ENCODE measurements at places on chromosomes 6 and 20.

GRCh38 chr6:154476494-154476893 lies 34.0 kb downstream of the CNKSR3 start:
- no peak for DNase-seq

DNA sequence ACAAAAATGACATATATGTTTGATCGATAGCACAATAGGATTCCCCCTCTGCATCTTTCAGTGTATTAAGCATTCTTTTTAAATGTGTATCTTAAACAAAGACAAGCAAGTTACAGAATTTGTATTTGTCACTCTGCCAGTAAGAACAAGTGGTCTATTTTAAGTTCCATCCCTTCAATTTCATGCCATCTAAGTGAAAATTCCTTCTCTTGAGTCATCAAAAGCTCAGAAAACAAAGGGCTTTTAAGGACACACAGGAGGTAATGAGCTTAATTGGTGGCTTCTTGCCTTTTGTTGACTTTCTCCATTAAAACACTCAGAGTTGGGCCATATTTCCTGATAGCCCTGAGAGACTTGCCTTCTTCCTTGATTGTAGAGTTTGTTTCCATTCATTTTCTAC lies 547.8 kb downstream of the TENT5A start:
- DNase-seq: no peak

DNA sequence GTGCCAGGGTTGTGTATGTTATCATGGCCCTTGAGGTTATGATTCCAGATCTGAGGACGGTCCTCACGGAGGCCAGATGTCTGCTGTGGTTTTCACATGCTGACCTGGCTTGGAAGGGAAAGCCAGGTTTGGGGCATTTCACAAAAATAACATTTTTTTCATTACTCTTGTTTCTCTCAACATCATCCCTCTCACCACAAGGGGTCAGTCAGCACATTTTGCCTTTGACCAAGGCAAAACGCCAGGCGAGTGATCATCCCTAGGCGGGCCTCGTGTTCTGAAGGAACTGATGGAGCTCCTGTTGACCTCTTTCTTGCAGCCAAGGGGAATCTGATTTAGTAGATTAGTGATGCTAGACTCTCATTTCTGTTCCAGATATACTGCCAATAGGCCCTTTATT lies 133.5 kb downstream of the TBC1D7 start:
- DNase-seq: no peak

- DNase-seq: no peak
Measured at GRCh38 chr6:36413489-36414480, 26.3 kb upstream of the ETV7 start.

GRCh38 chr6:123598011-123598410 lies 38.7 kb downstream of the TRDN start:
- no peak for DNase-seq

GRCh38 chr6:15876406-15876805 lies 213.6 kb upstream of the DTNBP1 start:
- DNase-seq: no peak

DNA sequence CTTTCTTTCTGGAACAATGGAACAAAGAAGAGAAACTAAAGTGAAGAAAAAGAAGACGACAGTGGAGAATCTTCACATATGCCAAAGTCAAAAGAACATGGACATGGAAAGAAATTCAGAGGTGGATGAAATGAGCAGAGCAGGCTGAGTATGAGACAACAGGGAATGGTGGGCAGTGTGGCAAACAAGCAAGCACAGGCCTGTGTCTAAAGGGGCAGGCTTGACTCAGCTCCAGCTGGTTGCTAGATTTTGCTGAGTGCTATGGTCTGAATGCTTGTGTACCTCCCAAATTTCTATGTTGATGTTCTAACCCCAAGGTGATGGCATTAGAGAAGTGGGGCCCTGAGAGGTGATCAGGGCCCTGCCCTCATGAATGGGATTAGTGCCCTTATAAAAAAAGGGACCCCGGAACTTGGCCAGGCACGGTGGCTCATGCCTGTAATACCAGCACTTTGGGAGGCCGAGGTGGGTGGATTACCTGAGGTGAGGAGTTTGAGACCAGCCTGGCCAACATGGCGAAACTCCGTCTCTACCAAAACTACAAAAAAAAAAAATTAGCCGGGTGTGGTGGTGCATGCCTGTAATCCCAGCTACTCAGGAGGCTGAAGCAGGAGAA lies 49.6 kb downstream of the ZMYND8 start:
- DNase-seq: no peak

GRCh38 chr6:68197356-68197755 lies 437.7 kb upstream of the ADGRB3 start:
- DNase-seq: no peak

- no peak for DNase-seq
Measured at GRCh38 chr20:34427331-34427730, 64.3 kb downstream of the ITCH start.

DNA sequence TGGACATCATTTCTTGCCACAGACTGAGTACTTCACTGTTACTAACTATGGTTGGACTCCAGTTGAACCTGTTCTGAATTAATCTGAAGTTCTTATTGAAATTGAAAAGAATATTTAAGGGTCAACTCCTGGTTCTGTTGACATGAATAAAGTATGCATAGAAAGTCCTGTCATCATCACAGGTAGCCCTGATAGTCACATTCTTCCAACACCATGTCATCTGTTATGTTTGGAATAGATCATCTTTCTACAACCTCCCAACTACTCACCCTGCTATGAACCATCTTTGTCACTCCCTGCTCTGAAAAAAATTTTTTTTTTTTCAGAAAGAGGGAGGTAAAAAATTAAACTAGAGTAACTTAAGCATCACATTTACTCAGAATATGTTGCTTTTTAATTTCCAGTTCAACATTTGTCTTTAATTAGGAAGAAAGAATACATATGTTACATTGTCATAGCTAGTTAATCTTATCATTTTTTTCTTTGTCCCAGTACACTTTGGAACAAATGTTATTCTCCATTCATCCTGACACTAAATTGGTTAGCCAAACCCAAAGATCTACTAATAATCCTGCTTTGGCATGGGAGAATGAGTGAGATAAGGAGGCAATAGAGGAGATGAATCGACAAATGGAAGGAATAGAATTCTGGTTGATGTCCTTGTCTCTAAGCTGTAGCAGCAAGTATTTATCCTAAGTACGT lies 775.1 kb upstream of the NRSN1 start:
- DNase-seq: no peak

GRCh38 chr20:59603176-59603575 lies 1.2 kb upstream of the PHACTR3 start:
- no peak for DNase-seq

GRCh38 chr20:10842116-10842515 lies 168.3 kb upstream of the JAG1 start:
- no peak for DNase-seq

DNA sequence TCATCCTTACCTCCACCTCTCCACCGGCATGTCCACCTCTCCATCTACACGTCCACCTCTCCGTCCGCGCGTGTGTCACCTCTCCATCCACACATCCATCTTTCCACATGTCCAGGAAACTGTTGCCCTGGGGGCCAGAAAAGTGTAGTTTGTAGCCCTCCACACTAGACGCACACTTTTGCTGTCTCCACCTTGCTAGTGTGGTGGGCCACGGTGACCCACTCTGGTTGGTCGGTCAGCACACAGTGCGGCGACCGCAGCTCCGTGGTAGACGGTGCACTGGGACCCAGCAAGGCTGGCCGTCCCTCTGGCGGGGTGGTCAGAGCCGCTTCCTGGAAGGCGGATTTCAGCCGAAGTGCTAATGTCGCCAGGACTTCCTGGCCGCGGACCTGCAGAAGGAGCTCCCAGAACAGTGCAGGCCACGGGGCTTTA lies 268.6 kb downstream of the DLL1 start:
- DNase-seq: no peak

GRCh38 chr20:56711018-56711417 lies 81.9 kb downstream of the TFAP2C start:
- no peak for DNase-seq

DNA sequence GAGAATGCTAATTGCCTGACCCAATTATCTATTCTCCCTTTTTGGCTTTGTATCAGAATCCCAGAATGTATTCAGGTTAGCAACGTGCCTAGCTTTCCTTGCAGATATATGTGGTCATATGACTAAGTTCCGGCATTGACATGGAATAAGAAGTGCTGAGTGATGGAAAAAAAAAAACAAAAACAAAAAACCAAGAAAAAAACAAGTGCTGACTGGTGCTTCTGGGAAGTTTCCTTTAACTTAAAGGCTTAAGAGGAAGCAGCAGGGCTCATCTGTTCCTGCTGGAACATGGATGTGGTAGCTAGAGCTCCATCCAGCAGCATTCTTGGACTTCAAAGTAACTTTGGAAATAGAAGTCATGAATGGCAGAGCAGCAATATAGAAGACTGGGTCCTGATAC lies 10.4 kb upstream of the RPF2 start:
- DNase-seq: no peak

GRCh38 chr6:14141351-14142062 lies 23.9 kb downstream of the CD83 start:
- DNase-seq: no peak

DNA sequence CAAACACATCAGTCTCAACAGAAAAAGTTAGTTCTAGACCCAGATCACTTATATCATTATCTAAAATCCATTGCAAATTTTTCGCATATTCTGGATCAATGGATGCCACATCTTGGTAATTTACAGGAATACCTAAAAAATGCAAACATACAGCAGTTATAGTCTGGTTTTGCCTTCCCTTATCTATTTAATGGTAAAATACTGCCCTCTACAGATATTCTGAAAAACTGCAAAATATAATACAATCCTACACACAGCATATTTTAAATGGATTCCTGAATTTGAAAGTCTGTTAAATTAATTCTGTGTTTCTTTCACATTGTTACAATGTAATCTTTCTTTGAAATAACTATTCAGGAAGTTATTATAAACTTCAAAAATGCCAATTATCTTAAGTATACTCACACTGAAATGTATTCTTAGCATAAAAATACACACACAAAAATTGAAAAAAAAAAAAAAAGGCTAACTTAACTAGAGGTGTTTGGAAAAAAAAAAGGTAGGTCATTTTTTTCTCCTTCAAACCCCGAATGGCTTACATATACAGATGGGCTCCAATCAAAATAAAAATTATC lies 88.4 kb downstream of the HACE1 start:
- no peak for DNase-seq

- no peak for DNase-seq
Measured at GRCh38 chr6:150672800-150673199, 73.1 kb downstream of the PLEKHG1 start.

- DNase-seq: no peak
Measured at GRCh38 chr6:157229132-157229618, 94.1 kb downstream of the TMEM242 start.

DNA sequence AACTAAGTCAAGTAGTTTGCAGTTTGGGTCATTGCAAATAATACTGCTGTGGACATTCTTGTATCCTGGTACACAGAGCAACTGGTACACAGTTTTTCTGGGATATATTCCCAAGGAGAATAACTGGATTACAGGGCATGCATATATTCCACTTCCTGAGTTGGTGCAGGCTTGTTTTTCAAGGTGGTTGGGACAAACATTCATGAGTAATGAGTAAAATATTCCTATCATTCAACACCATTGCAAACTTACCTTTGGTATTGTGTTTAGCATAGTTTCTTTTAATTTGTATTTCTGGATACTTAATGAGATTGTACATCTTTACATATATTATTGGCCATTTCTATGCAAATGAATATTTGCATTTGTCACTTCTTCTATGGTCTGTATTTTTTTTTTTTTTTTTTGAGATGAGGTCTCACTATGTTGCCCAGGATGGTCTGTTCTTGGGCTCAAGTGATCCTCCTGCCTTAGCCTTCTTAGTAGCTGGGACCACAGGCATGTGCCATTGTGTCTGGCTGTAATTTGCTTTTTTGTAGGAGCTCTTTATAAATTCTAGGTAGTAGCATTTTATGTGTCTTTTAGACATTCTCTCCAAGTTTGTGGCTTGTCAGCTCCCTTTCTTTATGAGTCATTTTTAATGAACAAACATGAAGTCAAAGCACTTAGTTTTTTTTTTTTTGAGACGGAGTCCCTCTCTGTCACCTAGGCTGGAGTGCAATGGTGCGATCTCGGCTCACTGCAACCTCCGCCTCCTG lies 158.7 kb downstream of the SOX4 start:
- DNase-seq: no peak

GRCh38 chr20:17957505-17958363 lies 10.9 kb downstream of the SNX5 start:
- DNase-seq: no peak

DNA sequence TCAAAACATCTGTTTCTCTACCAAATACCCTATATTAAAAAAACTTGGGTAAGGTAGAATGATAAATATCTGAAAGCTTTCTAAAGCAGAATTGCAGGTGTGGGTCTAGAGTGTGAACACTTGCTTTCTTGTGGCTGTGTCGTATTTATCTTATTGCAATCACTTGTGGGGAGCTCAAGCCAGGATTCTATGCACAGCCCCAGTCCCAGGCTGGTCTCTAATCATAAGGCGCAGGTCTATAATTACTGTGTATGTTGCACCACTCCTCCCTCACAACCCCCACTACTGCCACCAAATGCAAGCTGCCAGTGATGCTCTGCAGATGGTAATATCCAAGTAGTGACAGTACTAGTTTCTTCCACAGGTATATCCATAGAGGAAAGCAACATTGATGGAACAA lies 2.2 kb upstream of the E2F3 start:
- DNase-seq: no peak

DNA sequence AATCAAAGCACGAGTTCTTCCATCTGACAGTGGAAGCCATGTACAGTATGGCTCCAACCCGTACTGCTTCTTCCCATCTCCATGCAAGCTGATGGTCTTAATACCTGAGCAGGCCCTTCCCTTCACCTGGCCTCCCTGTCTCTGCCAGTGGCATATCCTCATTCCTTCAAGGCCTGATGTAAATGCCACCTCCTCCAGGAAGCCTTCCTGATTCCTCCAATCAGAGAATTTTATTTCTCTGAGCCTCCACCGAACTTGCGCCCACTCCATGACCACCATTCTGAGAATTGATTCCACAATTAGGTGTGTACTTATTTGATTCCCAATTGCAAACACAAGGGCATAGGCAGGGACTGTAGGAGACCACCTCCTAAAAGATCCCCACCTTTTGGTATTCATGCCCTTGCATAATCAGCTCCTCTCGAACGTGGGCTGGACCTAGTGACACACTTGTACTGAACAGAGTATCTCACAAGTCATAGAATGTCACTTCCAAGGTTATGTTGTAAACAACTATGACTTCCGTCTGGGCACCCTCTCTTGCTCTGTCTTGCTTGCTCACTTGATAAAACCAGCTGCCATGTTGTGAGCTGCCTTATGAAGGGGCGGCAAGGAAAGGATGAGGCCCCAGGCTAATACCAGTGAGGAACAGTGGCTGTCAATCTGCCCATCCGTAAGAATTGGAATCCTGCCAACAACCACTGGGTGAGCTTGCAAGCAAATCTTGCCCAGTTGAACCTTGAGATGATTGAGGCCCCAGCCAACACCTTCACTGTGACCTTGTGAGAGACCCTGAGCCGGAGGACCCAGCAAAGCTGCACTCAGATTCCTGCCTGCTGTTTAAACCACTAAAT lies 38.8 kb downstream of the CPNE5 start:
- DNase-seq: no peak

- DNase-seq: no peak
Measured at GRCh38 chr6:158060455-158061360, 79.0 kb downstream of the SYNJ2 start.

All from stimulated activated CD8-positive, alpha-beta memory T cell treated with anti-CD3 and anti-CD28 coated beads, Interleukin-4, amount 100 ng/mL, for 24 hours (primary cell).